ENCODE measurements at places on chromosomes 4 and X.

DNA sequence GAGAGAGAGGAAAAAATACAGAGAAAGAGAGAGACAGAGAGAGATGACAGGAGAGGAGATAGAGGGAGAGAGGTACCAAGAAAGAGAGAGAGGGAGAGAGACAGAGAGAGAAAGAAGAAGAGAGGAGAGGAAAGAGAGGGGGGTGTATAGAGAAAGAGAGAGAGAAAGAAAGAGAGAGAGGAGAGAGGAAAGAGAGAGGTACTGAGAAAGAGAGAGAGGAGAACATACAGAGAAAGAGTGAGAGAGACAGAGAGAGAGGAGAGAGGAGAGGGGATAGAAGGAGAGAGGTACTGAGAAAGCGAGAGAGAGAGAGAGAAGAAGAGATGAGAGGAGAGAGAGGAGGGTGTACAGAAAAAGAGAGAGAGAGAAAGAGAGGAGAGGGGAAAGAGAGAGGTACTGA, 269.4 kb downstream of the CRLF2 start:
- no peak for DNase-seq

GRCh38 chr4:132593717-132594400, 555.2 kb upstream of the PCDH10 start:
- no peak for DNase-seq

DNA sequence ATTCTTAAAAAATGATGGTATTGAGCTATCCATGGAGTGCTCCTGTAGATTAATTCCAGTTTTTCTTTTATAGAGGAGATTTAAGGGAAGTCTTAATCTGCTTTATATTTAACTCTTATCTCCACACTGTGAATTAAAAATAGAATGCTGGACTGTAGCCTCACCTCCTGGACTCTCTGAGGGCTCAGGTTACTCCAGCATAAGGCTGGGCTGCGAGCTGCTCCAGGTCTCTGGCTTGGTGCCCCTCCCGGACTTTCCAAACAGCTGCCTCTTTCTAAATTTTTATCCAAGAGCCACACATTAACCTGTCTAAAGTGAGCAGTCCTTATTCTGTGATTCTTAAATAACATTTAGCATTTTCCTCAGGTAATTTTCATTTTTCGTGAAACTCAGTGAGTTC, 218.7 kb upstream of the JADE1 start:
- no peak for DNase-seq

GRCh38 chr4:80197601-80198440, 518 bp downstream of the PRDM8 start:
- no peak for DNase-seq

GRCh38 chrX:138885886-138886285, 174.4 kb upstream of the FGF13 start:
- no peak for DNase-seq

DNA sequence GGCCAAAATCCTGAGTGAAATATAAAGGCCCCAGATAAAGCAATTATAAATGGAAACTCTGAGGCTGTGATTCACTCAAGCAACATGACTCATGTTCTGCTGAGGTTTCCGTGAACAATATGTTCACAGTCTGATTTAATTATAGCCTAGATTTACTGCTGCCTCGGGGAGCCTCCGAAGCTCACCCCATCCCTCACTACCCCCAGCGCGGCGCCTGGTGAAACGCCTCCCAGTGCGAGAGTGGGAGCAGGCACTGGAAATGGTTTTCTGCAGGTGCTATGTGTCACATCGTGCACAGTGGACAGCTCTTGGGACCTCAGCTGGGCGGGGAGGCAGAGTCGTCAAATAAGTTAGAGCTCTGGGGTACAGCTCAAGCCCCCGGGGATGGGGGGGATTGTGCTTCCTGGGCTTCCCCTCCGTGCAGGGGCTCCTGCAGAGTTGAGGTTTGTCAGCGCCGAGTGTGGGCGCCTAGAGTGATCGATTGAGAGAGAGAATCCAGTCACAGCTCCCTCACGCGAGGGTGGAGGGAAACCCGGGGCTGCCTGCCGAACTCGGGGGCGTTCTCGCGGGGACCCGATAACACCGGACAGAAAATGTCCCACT, 110.6 kb downstream of the PHKA2 start:
- no peak for DNase-seq

DNA sequence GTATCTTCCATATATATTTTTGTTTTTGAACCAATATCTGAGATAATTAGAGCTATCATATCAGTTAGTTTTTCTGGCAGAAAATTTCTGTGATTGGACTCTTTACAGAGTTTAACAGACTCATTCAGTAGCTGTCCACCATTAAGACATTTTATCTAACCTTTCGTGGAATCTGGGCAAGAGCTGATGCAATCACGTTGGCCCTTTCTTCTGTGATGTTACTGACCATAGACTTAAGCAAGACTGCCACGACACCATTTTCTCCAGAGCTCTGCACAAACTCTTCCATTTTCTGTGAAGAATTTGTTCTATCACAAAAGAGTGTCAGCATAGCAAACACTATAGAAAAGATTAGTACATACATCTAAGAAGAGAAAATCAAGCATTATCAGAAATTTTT, 41.8 kb upstream of the UGT2B15 start:
- no peak for DNase-seq

- DNase-seq, result no peak
Observed at GRCh38 chr4:164212134-164212533, 541.8 kb upstream of the SMIM31 start.

DNA sequence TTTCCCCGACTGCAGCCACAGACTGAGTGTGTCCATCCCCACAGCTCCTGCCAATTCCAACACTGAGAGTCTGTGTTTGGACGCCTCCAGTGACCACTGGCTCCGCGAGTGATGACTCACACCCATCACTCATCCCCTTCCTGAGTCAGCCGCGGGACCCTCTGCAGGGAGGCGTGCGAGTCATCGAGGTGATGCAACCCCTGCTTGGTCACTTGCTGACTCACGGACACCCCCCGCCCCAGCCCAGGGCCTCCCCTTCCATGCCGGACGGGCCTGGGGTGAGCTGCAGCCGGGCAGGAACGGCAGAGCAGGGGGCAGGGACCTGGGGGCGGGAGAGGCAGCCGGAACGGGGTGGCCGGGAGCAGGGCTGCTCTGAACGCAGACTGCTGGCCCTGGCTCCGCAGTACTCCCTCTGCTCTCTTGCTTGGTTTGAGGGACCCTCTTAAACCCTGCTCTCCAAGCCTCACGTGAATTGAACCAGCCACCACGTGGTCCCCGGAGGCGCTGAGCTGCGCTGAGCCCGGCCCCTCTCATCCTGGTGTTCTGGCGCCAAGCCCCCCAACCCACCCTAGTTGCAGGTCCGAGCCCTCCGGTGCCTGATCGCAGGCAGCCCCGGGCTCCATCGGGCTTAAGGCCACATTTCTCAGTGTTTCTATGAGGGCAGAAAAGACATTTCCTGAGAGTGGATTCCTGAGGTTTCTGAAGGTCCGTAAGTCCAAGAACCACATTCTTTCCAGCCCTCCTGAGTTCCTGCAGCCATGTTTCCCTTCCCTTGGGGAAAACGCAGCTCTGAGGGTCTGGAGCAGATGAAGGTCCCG, 32.4 kb downstream of the FGFRL1 start:
- no peak for DNase-seq

- DNase-seq, result no peak
Observed at GRCh38 chrX:68897118-68897945, 68.5 kb downstream of the EFNB1 start.

DNA sequence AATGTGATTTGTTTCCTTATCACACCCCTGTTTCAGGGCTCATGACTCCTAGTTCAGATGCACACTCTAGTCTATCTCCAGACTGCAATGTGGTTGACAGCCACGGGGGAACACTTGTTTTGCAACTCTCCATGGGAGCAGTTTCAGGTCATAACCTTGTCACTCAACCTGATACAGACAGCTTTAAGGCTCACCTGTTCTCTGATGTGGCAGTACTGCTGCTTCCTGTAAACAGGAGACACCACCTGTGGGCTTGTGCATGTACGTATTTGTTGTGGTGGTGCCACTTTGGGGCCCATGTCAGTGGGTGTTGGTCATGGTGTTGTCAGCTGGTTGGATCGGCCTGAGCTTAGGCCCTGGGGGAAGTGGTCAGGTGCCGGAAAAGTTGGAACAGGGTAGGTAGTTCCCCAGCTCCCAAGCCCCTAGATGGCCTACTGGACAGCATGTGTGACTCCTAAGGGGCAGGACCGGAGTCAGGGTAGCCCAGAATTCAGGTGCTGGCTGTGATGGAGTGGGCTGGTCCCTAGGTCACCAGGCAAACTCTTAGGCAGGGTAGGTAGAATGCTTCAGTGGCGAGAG, 46.2 kb downstream of the FAM9B start:
- no peak for DNase-seq

GRCh38 chr4:119118397-119118796, 17.2 kb upstream of the MYOZ2 start:
- no peak for DNase-seq

DNA sequence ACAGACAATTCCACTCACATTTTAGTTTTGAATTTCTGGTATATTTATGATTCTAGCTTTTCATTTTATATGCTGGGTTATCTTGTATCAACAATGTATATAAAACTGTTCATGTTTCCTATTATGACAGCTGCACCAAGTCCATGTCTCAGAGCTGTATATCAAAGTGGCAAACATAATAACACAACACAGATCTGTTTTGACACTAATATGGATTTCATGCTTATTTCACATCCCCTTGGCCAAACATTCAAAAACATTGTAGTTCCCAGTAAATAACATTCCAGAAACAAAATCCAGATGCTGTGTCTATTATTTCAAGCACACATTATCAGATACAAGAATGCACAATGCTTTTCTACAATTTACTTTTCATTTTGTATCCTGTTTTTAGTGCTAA, 380.6 kb upstream of the MAGEB2 start:
- DNase-seq, result no peak

- DNase-seq, result no peak
Observed at GRCh38 chr4:188903986-188904385, 764.7 kb downstream of the TRIML1 start.

DNA sequence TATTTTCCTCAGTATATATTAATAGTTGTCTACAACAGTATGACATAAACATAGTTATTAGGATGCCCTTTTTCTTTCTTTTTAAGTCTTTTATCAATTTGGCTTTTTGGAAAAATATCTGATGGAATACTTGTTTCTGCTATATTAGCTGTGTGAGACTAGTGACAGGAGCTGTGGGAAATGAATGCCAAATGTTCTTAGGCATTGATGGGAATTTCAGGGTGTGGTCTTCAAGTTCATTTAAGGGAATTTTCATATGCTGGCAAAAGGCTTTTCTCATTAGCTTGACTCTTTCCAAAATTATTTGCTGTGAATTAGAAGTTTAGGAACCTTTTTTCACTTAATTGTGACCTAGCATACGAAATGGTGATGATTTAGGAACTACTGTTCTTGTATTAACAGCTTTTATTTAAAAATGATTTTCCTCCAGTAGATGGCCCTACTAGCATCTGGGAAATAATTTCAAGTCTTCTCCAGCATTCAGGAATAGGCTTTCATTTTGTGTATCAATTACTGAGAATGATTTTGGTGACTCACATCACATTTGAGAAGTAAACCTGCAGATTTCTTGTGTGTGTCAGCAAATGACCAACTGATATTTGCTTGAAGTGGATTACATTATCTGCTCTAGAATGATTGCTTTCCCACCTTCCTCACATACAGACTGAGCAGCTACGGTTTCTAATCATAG, 70.9 kb downstream of the HTT start:
- no peak for DNase-seq

DNA sequence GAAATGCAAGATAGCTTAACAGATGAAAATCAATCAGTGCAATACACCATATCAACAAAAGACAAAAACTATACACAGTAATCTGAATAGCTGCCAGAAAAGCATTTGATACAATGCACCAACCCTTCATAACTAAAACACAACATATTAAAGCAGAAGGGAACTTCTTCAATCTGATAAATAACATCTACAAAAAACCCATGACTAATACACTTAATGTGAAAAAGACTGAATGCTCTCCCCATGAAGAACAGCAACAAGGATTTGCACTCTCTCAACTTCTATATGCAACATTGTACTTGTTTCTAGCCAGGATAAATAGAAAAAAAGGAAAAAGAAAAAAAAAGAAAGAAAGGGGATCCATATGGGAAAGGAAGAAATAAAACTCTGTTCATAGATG, 139.7 kb downstream of the RBM47 start:
- DNase-seq, result no peak

GRCh38 chrX:131746491-131746968, 202.7 kb downstream of the OR13H1 start:
- peak; percentile 23 for DNase-seq

DNA sequence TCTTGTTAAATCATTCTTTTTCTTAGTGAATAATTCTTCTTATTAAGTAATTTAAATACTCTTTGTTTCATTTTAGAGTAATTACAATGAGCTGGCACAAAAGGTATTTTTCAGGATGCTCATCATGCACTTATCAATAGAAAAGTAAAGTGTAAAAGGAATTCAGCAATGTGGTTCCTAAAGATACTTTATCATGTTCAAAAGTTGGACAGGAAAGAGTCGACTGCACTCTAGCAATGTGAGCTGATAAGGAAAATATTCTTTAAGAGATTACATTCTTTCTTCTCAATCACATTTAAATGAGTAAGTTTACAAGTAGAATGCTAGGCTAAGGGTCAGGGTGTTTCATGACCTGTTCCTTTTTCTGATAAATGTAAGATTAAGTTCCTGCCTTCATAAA, 609.5 kb upstream of the FAM241A start:
- DNase-seq, result no peak

DNA sequence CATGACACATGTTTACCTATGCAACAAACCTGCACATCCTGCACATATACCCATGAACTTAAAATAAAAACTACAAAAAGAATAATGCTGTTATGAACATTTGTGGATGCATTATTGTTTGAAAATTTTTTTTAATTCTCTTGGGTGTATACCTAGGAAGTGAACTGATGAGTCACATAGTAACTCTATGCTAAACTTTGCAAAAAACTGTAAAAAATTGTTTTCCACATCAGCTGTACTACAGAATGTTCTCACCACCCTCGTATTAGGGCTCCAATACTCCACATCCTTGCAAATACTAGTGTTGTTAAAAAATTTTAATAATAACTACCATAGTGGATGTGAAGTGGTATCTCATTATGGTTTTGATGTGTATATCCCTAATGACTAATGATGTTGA, 33.3 kb upstream of the ZNF280C start:
- no peak for DNase-seq

DNA sequence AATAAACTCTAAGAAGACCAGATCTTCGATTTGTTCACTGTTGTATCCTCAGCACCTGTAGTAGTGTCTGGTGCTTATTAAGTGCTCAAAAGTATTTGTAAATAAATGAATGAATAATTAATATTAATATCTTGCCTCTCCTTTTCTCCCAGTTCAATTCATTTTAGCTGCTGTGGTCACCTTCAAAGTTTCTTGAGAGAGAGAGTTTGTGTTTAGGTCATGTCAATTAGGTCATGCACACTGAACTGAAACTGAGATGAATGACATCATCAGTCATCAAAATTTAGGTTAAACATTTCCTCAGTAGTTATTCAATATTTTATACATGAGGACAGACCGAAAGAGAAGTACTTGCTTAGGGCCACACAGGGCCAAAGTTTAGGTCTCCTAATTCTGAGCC, 73.5 kb downstream of the ANXA3 start:
- no peak for DNase-seq

DNA sequence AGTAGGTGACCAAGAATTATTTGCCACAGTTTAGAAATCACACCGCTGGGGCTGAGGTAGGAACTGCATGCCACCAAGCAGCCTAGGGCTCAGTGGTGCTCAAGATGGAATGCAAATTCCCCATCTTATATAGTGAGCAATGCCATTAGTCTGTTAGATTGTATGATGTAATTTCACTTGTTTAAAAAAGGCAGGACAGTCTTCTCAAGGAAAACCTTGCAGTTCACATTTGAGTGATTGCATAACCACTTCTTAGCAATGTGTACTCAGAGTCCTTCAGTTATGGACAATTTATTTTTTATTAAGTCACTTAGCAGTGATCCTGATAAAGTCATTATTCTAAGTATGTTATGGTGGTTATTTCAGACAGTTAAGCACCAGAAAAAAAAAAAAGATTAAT, 142.9 kb upstream of the SFRP2 start:
- DNase-seq, result no peak

Measured in esophagus squamous epithelium (tissue), 5 donors.